ENCODE measurements at places on chromosomes 7 and 10.

GRCh38 chr10:77350711-77351119 is 286.9 kb downstream of the KCNMA1 start:
- DNase-seq = no peak

- DNase-seq = no peak
These were observed 316.6 kb upstream of the KIAA1217 start for GRCh38 chr10:23892296-23892695.

GRCh38 chr7:4700577-4701235 is 18.6 kb downstream of the FOXK1 start:
- no peak for DNase-seq

- DNase-seq = no peak
These were observed 2.0 kb upstream of the BLVRA start for GRCh38 chr7:43756368-43757072.
